Liver (tissue), 10 donors: ENCODE measurements at places on chromosomes 4 and X.

- no peak for DNase-seq
These were observed 16.8 kb upstream of the IGSF1 start for GRCh38 chrX:131305926-131306325.

- DNase-seq, result no peak
These were observed 57.8 kb downstream of the PPP1R2C start for GRCh38 chrX:42720209-42720608.

- DNase-seq, result no peak
These were observed 44.6 kb downstream of the CXorf58 start for GRCh38 chrX:23952391-23952790.

- DNase-seq, result no peak
These were observed 132.9 kb upstream of the NKX1-1 start for GRCh38 chr4:1538941-1539772.

- no peak for DNase-seq
These were observed 1664.3 kb downstream of the C4orf33 start for GRCh38 chr4:130760246-130760645.

DNA sequence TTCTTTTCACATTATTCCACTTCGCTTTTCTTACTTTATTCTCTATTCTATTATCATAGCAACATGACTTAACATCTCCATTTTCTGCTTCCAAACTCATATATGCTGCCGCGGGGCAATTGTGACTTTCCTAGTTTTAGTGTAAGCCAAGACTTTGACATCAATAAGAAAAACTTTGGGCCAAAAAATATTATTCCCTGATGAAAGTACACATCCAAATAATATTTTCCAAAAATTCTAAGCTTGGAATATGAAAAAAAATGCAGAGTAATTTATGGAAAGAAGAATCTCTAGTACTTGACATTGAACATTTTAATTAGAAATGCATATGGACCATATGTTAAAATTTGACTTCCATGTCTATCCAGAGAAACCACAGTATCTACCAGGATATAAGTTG lies 995.1 kb upstream of the INTU start:
- no peak for DNase-seq

DNA sequence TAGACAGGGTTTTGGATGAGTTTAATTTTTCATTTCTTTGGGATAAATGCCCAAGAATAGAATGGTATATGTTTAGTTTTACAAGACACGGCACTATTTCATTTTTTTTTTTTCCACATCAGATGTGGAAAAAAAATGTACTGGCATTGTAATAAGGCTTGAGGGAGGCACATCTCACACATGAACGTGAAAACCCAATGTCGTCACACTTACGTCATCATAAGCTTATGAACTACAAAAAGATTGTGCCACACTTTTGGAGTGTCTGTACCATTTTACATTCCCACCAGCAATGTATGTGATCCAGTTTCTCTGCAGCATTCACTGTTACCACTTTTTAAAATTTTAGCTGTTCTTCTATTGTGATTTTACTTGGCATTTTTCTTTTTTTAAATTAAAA lies 74.2 kb downstream of the TAF1 start:
- DNase-seq, result no peak

GRCh38 chr4:104763554-104764222 lies 269.0 kb upstream of the CXXC4 start:
- no peak for DNase-seq

GRCh38 chr4:174255786-174256185 lies 27.7 kb downstream of the FBXO8 start:
- DNase-seq, result no peak

- DNase-seq, result no peak
These were observed 108.3 kb upstream of the INPP4B start for GRCh38 chr4:142954415-142954814.

- peak; percentile 61 for DNase-seq
These were observed 11.3 kb downstream of the PNCK start for GRCh38 chrX:153662266-153662665.

- no peak for DNase-seq
These were observed 5.2 kb upstream of the CXCL2 start for GRCh38 chr4:74104145-74104544.

DNA sequence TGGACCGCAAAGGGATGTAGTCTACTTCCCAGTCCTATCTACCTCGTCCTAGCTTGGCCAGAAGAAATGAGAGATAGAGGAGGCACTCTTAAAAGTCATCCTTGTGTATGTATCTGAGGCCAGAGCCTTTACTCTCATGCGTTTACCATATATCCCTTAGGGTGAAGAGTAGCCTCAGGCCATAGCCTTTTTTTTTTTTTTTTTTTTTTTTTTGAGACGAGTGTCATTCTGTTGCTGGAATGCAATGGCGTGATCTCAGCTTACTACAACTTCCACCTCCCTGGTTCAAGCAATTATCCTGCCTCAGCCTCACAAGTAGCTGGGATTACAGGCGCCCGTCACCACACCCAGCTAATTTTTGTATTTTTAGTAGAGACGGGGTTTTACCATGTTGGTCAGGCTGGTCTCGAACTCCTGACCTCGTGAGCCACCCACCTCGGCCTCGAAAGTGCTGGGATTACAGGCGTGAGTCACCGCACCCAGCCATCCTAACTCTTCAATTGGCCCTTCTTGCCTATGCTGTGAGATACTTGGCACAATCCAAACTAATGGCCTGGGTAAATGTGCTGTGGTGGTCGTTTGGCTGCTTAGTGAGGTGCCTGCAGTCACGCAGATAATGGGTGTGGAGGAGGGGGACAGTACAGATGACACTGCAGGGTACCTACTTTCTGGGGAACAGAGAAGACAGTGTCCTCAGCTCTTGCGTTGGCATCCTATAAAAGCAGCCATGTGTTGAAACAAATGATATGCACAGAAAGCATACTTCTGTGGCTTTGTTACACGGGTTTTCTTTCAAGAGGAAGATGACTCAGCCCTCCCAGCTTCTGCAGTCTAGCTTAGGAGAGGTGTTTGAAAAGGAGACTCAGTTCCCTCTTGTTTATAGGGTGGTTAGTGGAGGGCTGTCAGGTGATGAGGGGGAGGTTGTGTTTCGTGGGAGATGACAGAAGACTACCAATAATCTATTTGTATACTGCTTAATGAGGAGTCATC lies 10.4 kb upstream of the DGAT2L6 start:
- DNase-seq, result no peak

DNA sequence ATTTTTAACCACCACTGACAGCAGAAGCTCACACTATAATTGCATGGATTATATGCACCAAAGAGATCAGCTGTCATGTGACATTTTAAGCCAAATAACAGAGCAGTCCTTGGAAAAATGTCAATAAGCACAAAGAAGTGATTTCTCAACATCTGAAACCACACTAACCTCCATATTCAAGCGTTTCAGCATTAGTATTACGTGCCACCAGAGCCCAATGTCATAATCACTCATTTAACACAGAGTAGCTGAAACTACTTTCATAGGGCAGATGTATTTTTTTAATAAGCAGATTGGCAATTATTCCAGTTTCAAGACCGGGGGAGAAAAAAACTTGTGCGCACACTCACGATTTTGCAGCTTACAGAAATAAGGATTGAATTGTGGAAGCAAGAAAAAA lies 76.6 kb downstream of the SH3KBP1 start:
- DNase-seq, result no peak

DNA sequence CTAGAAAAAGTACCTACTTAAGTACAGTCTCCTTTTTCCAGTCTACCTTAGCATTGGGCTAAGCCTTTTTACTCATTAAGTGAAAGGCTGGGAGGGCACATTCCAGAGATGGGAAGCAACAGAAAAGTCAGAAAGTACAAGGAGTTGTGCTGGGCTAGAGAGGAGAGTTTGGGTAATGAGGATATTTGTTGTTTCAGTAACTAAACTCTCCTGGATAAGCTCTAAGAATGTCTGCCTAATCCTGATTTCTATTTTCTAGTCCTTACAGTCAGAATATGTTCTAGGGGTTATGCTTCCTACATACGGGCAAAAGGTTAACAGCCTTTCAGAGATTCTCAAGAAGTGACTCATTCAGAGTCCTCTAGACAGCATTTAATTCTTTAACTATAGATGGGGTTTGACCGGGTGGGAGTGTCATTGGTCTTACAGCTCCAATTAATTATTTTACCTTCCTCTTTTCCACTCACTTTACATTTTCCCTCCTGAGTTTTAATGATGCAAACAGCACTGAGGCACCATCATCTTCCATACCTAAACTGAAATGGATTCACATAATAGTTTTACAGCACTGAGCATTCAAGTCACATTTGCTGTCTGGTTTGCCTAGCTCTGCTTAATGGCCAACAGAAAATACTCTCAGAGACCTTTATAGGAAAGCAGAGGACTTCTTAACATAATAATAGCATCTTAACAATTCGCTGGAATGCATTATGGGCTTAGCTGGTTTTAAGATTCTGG lies 42.9 kb downstream of the USP26 start:
- DNase-seq, result no peak

DNA sequence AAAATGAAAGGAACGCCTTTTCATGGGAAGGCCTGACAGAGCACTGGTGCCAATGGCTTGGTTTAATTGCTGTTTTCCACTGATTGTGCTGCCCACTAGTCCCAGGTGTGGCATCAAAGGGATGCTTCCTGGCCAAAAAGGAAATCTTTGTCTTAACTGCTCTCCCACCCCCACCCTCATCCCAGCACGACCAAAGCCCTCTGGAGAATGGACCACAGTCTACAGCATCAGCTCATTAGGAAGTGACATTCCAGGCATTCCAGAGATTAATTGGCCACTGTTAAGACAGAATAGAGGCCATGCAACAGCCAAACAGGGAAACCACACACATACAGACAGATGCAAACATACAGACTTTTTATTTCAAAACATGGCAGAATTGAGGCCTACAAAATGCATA lies 143.2 kb downstream of the LHFPL1 start:
- no peak for DNase-seq

- DNase-seq, result peak; percentile 48
These were observed 1578.3 kb upstream of the TENM3 start for GRCh38 chr4:180664766-180665368.

- DNase-seq, result no peak
These were observed 48.4 kb downstream of the ARHGAP10 start for GRCh38 chr4:147780137-147780777.

DNA sequence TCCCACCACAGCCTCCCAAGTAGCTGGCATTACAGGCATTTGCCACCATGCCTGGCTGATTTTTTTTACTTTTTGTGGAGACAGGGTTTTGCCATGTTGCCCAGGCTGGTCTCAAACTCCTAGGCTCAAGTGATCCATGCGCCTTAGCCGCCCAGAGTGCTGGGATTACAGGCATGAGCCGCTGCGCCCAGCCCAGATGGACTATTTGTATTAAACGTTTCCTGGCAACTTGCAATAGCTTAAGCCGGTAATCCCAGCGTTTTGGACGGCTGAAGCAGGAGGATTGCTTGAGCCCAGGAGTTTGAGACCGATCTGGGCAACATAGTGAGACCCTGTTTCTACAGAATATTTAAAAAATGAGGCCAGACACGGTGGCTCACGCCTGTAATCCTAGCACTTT lies 18.4 kb downstream of the UBE2K start:
- DNase-seq, result no peak

DNA sequence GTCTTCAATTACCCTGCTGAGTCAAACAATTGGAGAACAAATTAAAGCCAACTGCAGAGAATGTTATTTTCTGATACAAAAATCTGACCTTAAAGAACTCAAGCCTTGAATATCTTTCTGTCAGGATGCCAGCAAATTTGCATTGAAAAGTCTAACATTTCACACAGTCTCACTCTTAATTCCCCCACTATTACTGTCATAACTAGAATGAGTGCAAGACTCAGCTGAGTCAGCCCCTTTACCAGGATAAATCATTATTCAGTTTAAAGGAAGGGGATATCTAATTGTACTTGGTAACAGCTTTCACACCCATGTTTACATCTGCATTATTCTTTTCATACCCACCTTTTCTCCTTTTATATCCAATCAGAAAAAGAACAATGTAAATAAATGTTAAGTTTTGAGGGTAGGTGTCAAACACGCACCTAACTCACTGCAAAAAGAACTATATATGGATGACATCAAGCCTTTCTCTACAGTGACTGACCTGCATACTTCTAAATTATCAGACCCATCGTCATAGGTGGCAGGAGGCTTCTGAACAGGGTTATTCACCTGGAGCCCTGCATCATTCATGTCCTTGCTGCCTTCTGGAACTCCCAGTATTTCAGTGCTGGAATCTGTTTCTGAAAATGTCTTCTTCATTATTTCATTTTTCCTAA lies 117.4 kb downstream of the TMA16 start:
- DNase-seq, result no peak

DNA sequence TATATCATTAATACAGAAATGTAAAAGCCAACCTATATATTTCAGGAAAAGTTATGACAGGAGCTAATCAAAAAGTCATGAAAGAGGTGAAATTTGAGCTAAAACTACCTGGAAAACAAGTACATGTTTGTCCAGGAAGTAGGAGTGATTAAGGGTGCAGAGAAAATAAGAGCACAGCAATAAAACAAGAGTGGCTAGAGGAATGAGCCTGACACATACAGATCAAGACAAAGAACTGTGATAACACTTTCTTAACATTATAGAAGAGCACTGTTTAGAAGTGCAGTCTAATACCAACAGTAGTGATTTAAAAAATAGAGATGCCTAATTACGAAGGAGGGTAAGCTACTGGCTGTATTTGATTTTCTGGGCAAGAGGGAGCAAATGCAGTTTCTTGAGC lies 125.1 kb downstream of the WDFY3 start:
- DNase-seq, result no peak

GRCh38 chrX:130896802-130897501 lies 6.1 kb downstream of the ENOX2 start:
- DNase-seq, result no peak

DNA sequence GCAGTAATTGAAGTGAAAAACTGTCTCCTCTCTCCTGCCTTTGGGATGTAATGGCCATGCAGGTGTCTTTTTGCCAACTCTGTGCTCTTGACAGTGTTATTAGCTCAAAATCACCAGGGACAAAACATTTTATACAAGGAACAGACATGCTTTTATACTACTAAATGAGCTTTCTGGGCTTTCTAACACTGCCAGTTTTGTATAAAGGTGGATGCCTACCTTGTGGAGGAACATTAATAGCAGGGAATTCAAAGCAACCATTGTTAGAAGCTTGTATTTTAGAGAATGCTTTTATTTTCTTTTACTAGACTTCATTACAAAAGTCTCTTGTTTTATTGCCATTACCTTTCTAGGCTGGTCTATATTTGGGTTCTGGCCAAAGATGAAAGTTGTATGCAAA lies 54.7 kb upstream of the ARSJ start:
- no peak for DNase-seq
